ENCODE measurements at places on chromosomes 4 and X.

GRCh38 chr4:122156819-122157218, 4.7 kb downstream of the BLTP1 start:
- no peak for DNase-seq

- no peak for DNase-seq
Observed at GRCh38 chr4:95045429-95045828, 287.7 kb downstream of the BMPR1B start.

DNA sequence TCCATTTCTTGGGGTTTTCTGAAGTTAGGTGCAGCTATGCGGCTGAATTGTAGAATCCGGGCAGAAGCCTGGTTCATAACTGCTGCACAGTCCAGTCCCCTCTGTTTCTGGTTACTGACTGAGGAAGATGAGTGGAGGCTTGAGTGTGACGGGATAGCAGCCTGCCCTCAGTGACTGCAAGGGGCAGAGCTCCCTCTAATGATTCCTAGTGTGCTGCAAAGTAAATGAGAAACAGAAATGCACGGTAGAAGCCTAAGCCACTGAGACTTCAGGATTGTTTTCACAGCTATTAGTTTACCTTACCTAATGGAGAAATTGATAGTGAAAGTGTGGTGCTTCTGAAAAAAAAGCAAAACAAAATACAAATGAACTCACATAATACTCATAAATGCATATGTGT, 189.2 kb downstream of the GPM6A start:
- no peak for DNase-seq

DNA sequence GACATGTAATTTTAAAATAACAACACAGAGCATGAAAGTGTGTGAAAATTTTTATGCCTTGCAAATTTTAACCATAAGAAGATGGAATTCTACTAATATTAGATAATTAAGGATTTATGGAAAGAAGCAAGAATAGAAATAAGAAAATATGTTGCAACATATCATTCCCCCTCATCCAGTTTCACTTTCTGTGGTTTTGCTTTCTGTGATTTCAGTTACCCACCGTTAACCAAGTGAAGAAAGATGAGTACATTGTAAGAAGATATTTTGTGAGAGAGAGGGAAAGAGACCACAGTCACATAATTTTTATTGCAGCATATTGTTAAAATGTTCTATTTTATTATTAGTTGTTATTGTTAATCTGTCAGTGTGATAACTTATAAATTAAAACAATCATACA, 77.9 kb downstream of the ADAM29 start:
- DNase-seq, result no peak

DNA sequence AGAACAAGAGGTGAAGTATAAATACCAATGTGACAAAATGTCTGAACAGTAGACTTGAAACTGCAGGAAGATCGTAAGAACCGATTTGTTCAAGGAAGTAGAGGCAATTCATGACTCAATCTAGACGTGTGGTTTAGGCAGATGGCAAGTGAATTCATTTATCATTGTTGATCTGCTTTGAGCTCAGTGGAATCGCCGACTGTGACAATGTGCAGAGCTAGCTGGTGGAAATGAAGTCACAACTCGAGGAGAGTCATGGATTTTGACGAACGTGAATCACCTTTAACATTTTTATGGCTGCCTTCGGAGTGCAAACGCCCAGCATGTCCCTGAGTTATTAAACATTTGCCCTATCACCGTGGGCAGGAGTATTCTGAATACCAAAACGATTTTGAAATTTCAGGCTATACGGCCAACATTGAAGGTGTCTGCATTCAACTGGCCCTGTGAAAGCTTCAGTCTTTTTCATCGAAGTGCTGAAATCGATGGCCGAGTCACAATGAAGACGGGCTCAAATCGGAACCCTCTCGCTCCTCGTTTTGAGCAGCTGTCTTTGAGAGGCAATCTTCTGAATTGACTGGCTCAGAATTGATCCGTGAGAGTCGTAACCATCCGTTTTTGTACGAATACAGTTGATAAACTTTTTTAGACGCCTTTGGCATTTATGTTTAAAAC, 689 bp upstream of the OGT start:
- DNase-seq, result no peak

DNA sequence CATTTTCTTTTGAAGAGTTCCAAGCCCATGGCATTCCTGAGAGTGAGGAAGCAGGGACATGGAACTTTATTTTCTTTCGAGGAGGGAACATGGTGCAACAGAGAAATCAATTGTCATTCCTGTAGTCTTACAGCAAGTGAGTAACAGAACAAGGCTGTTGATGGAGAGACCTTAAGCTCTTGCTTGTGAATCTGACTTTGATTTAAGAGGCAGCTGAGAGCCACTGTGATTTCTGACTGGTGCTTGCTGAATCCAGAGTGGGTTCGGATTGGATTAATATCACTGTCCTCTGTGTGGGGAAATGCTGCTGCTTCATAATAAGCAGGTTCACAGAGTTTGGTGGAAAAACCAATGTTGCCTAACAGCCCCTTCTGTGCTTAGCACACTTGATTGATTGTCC, 4.7 kb upstream of the ATP1B4 start:
- DNase-seq, result no peak

- DNase-seq, result no peak
Observed at GRCh38 chr4:36123906-36124305, 120.4 kb downstream of the ARAP2 start.

GRCh38 chr4:41364876-41365275, 108.1 kb downstream of the UCHL1 start:
- no peak for DNase-seq

GRCh38 chrX:153612413-153612812, 13.5 kb upstream of the CCNQ start:
- no peak for DNase-seq

- DNase-seq, result no peak
Observed at GRCh38 chr4:56655627-56656345, 25.3 kb downstream of the HOPX start.

- DNase-seq, result no peak
Observed at GRCh38 chr4:48295116-48295515, 25.5 kb upstream of the TEC start.

DNA sequence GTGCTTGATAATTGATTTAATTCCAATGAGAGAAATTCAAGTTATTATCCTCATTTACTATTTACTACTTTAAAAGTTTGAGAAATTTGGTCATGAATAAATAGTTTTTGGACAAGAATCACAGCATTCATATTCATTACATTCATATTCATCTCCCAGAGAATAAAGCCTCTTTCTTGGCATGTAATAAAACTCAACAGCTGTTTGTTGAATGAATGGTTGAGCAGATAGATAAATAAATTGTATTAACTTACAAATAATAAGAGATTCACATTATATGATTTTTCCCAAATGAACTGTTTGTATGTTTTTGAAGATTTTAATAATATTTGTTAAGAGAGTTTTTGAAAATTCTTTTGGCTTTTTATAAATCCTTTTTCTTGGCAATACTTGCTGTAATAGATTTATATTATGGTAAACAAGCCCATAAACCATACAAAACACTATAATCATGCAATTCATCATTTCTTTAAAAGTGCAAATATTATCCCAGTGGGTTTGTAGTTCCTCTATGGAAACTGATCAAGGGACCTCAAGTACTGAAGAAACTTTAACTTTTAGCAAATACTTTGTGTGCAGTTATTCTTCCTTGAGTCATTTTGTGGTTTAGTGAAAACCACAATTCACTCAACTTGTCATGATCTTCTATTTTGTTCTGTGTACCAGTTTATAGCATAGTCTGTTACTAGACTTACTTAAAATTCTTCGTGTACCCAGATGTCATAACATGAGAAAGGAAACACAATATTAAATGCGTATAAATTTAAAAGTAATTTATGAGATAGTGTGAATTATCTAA, 371.8 kb downstream of the ADGRL3 start:
- no peak for DNase-seq

DNA sequence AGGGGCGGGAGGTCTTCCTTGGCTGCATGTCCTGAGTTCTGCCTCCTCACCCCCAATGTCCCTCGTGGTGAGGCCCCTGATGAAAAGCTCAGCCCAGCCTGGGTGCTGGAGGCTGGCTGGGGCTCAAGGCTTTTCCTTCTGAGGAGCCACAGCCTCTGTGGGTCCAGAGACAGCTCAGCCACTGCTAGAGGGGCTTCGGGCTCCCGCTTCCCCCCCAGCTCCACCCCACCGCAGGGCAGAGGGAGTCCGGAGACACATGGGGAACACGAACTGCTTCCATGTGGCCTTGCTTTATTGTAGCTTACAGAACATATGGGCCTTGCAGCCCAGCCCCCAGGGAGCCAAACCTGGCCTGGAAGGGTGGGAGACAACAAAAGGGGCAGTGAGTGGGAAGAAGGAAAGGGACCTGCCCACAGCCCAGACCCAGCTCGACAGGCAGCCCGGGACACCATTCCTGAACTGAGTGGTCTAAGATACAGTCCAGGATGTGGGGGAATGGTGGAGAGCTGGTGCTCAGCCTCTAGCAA, 89.9 kb upstream of the NKX1-1 start:
- no peak for DNase-seq

DNA sequence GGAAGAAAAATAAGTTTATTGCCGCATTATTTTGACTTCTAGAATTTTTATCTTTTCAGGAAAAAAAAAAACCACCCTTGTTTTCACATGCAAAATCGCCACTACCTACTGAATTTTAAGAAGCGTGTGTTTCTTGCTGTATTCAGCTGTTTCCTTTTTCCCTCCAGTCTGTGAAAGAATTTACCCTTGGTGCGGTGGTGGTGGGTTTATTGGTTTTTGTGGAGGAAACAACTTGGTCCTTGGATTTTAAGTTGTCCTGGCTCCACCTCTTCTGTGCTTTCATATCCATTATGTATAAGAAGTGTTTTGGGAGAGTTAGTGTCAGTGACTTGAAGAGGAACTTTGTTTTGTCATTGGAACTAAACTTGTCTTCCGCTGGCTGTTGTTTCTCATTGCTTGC, 8.1 kb downstream of the RAPGEF2 start:
- no peak for DNase-seq

DNA sequence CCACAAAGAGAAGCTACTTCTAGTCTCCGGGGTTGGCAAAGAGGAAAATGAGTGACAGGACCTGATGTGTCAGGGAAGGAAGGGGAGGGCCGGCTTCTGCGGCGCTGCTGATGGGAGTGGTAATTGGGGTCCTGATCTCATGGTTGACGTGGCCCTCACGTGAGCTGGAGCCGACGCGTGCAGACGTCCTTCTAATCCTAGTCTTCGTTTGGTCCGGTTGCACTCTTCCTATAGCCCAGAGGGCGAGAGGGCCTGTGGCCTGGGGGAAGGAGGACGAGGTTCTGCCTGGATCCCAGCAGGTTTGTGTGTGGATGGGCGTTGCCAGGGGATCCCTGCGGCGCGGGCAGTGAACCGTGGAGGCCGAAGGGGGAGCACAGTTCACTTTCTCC, at the start of gene ARMCX1:
TSS of gene ARMCX1 (plus strand) at position 186 of the 389 bp plus-strand sequence. CDS start 2,384 bp downstream, outside the sequence.
- DNase-seq, result no peak

DNA sequence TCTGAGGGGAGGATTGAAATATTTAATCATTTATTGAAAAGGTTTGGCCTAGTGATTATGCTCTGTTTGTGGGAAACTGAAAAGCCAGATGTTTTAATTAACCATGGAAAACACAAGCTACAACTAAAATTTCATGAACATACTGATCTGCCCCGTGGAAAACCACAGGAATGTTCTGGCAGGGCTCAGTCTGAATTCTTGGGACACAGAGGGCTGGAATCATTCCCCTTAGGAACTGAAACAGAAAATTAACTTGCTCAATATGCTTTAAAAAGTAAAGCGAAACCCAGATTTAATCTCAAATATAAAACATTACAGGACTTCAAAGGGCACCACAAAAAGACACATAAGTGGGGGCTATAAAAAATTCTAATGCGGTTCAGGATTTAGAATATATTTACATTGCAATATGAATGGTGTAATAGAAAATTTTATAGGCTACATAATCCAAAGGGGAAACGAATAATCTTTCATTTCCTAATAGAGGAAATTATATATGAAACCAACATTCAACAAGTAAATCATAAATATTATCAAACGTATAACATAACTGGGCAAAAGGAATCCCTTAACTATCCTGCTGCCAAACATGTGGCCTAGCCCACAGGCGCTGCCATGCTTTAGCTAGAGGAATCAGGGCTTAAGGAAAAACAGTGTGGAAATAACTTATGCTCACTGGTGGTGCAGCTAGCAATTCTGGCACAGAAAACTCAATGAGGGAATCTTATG, 70.9 kb downstream of the APBB2 start:
- DNase-seq, result no peak

DNA sequence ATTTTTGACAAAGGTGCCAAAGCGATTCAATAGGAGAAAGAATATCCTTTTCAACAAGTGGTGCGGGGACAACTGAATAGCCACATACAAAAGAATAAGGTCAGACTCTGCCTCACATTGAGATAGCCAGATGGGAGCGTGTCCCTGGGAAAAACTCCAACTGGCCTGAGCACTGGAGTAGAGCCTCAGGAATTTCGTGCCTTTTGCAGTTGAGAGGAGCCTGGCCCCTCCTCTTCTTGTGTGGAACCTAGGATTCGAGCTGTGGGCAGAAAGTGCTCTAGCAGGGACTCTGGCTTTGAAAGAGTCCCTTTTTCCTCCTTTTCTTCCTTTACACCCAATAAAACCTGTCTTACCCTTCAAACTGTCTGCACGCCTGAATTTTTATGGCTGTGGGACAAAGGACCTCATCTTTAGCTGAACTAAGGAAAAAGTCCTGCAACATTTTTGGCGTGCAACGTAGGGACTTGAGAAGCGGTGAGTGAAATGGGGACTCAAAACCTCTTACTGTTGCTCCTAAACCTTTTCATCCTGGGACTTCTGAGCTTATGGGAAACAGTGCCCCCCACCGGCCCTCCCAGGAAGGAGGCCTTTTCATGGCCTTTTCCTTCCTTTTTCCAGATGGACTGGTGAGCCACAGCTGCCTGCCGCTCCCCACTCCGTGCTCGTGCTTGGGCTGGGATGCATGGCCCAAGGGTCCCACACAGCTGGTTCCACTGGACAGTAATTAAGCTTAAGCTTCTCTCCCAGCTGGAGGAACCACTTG, 68.6 kb downstream of the BMP15 start:
- no peak for DNase-seq

GRCh38 chr4:60817609-60818008, 382.5 kb upstream of the ADGRL3 start:
- DNase-seq, result no peak

DNA sequence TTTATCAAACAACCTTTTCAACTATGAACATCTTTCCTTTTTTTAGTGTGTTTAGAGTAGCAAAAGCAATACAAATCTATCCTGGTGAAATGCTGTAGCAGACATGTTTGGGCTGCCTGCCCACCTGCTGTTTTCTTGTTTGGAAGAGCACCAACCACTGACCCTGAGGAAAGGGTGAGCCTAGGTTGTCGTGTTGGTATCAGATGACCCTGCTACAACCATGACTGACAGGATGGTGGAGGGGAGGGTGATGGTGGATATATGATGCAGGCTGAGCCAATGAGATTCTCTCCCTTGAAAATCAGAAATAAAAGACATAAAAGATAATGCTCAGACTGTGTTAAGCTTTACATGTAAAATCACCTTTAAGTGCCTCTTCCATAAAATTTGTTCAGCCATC, 201.2 kb downstream of the NPNT start:
- DNase-seq, result no peak

All from activated CD8-positive, alpha-beta memory T cell treated with anti-CD3 and anti-CD28 coated beads for 4 hours (primary cell).